HCT116 (cell line): ENCODE measurements at places on chromosomes 11 and 22. TPM values are rescaled to one million over a fixed set of nuclear protein-coding genes. Genes with fewer than 3 reads are reported as not detected.

The PITPNM1 gene
- total RNA-seq = 79.5 TPM

The CCDC73 gene
- total RNA-seq = not detected

The APOL1 gene
- total RNA-seq = 0.30 TPM

The DENND6B gene
- 11.0 TPM for total RNA-seq

The SSTR3 gene
- total RNA-seq = not detected

The NRIP3 gene
- 0.15 TPM for total RNA-seq

The MUC6 gene
- total RNA-seq = 0.02 TPM
